Choroid plexus epithelial cell (primary cell): ENCODE measurements at places on chromosomes 13 and 19.
A peak's percentile ranks its signal among the peaks of the same experiment; 100 is the strongest.

- DNase-seq, result peak; percentile 99
Observed at GRCh38 chr19:35757231-35757748, 461 bp upstream of the HSPB6 start.

- peak; percentile 77 for DNase-seq
Observed at GRCh38 chr19:14089662-14090508, 666 bp downstream of the SAMD1 start.

GRCh38 chr19:50311723-50312635 lies 17.2 kb downstream of the KCNC3 start:
- DNase-seq, result no peak

- no peak for DNase-seq
Observed at GRCh38 chr19:30227012-30227621, 145.1 kb upstream of the ZNF536 start.

DNA sequence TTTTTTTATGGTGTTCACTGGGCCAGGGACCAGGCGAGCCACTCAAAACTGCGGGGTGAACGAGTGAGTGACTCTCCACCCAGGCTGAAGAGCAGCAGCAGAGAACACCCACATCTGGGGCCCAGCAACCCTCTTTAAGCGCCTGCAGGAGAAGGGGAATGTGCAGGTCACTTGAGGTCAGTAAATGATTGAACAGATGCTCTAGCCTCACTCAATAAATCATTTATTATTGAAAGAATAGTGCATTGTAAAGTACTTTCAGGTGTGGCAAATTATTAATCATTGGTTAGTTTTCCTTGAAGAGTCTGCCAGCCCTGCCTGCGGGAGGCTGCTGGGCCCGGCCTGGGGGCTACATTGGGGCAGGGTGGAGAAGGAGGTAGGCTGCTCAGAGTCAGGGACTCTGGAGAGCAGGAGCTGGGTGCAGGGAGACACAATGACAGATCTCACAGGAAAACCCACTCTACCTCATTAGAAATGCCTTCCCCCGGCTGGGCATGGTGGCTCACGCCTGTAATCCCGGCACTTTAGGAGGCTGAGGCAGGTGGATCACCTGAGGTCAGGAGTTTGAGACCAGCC lies 42.5 kb downstream of the ABCC4 start:
- DNase-seq, result no peak

DNA sequence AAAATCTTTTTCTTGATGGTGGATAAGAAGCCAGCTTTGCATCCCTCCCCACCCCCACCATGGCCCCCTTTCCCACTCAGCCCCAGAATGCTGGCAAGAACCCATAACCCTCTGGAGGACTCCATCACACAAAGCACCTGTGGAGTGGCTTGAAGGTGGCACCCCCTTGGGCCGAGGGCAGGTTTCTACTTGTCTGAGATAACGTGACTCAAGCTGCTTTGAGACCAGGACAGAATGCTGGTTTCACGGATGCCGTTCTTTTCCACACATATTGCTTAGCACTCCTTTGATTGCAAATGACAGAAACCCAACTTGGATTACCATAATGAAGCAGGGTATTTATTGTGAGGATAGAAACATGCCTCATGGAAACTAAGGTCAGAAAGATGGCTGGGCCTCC lies 82.2 kb downstream of the LACC1 start:
- DNase-seq, result no peak
